ENCODE measurements at places on chromosomes 4 and X.

- DNase-seq, result no peak
Measured at GRCh38 chrX:68749426-68749825, 79.4 kb upstream of the EFNB1 start.

DNA sequence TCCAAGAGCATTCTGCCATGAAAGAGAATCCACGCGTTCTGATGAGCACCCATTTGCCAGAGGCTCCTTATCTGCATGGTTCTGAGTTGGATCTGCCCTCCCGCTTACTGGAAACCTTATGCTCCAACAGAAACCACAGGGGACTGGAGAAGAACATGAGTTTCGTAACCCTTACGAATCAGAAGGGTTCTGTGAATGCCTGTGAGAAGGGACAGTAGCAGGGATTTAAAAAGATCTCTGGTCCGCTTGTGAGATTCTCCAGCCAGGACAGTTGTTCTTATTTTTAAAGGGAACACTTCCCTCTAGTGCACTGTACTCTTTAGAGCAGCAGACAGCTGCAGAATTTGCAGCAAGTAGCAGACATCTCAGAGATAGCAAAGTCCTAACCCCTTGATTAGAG, 22.5 kb upstream of the CENPU start:
- no peak for DNase-seq

GRCh38 chrX:144896323-144896722, 351.0 kb upstream of the SPANXN1 start:
- DNase-seq, result no peak

DNA sequence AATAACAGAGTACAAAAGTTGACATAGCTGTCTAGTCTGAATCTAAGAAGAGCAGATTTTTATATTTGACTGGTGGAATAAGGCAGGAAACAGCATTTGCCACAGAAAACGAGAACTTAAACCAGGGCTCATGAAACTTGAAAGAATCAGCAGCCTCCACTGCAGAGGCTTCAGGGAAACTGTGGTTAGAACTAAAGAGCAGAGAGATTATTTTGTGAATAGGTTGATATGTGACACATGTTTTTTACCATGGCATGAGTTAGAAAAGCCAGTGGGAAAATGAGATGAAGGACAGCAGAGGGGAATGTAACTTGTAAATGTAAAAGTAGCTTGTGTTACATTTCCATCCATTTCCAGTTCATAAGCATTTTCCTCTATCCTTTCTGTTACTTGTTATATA, 63.7 kb upstream of the CAMK2D start:
- no peak for DNase-seq

GRCh38 chr4:184895012-184895695, 69.4 kb upstream of the ACSL1 start:
- DNase-seq, result no peak

DNA sequence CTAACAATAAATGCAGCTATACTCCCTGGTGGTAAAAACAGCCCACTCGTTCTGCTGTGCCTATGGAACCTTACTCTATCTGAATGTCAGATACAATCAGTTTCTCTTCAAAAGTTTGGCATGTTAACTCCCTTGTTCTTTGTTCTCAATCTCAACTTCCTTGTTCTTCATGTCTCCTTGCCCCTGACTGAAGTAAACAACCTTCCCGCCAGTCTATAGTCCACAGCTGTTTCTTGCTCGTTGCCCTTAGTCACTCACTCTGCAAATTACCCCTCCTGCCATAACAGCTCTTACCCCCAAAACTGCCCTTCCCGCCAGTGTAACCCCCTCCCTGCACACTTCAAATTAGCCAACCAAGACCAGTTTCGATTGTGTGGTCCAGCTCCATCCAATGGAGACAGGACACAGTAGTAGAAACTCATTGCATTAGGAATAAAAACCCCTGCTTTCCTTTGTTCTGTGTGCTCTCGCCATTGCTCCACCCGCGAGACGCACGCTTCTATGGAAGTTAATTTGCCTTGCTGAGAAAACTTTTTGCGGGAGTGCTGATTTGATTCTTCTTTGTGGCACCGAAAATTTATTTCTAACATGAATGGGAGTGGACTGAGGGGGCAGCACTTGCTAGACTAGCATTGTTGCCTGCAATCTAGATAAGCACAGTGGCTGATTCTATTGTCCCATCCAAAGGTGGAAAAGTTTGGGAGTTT, 7.1 kb upstream of the GPR82 start:
- no peak for DNase-seq

DNA sequence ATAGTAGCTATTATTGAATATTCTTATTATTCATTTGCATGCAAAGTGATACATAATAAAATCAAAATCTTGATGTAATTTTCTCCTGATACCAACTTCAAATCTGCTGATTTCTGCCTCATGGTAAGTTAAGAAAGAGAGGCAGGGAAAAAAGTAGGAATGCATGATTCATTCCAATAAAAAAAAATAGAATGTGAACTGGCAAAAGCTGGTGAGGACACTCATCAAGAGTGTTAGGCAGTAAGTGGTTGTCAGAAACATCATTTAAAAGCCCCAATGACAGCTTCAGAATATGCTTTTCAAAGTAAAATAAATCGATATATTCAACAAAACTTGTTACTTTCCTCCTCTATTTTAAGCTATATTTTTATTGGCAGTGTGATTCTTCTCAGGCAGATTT, 979.1 kb downstream of the TECRL start:
- DNase-seq, result no peak

- no peak for DNase-seq
Measured at GRCh38 chr4:37322122-37322521, 77.6 kb downstream of the NWD2 start.

DNA sequence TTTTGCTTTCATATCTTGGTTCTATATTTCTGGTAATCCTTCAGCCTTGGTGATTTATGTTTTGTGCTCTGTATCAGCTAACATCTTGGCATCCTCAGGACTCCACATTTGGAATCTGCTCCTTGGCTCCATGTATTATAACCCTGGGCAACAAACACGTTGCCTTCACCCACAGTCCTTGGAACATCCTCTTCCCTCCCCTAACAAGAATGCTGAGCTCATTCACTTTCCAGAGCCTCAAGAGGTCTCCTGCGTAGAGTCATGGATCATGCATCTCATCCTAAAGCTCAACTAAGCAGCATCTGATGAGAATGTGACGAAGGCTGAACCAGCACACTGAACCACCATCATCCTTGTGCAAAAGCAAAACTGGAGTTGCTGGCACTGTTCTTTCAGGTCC, 60.5 kb upstream of the C1GALT1C1 start:
- DNase-seq, result no peak

GRCh38 chr4:82382751-82383150, 9.0 kb upstream of the HNRNPD start:
- no peak for DNase-seq

GRCh38 chr4:113646442-113646822, 115.1 kb downstream of the CAMK2D start:
- no peak for DNase-seq

- DNase-seq, result no peak
Measured at GRCh38 chrX:136643243-136643642, 4.7 kb upstream of the CD40LG start.

- no peak for DNase-seq
Measured at GRCh38 chr4:41006141-41006540, 208.2 kb downstream of the APBB2 start.

DNA sequence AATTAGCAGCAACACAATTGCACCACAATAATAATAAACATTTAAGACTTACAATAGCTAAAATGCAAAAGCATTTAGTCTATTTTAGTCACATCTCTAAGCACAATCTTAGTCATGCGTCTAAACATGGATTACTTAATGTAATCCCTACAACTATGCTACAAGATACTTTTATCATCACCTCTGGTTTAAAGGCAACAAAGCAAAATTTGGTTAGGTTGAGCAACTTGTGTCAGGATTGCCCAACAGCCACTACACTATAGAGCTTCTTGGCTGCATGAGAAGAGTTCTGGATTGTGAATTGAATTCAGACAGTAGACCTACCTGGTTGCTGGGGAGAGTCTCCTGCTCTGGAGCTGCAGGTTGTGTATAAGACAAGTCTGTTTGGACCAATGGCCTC, 146.5 kb upstream of the PUDP start:
- DNase-seq, result no peak

GRCh38 chrX:13376857-13377549, 57.1 kb upstream of the ATXN3L start:
- DNase-seq, result no peak

- no peak for DNase-seq
Measured at GRCh38 chr4:141543176-141543575, 93.2 kb upstream of the IL15 start.

DNA sequence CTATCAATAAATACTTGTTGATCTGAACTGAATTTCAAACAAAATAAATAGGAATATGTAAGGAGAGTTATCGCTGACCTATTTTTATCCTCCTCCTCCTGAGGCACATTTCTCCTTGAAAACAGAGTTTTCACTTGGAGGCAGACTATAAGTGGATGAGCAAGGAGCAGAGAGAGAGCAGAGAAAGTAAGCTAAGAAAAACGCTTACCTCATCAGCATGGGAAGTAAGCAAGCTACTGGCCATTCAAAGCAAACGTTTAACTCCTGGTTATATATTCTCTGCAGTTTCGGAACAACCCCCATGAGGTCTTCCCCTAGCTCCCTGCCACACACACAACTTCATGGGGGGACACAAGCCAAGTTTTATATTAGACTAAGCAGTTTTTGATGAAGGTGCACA, 13.2 kb downstream of the ZDHHC9 start:
- DNase-seq, result no peak

- DNase-seq, result no peak
Measured at GRCh38 chr4:182855877-182856276, 61.3 kb downstream of the DCTD start.

DNA sequence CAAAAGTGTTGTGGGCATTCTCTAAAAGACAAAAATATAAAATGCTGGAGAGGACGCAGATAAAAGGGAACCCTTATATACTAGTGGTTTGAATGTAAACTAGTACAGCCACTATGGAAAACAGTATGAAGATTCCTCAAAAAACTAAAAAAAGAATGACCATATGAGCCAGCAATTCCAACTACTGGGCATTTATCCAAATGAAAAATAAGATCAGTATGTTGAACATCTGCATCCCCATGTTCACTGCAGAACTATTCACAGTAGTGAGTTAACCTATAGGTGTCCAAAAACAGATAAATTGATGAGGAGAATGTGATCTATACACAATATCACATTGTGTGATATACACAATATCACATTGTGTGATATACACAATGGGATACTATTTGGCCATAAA, 1615.3 kb downstream of the PCDH18 start:
- DNase-seq, result no peak

DNA sequence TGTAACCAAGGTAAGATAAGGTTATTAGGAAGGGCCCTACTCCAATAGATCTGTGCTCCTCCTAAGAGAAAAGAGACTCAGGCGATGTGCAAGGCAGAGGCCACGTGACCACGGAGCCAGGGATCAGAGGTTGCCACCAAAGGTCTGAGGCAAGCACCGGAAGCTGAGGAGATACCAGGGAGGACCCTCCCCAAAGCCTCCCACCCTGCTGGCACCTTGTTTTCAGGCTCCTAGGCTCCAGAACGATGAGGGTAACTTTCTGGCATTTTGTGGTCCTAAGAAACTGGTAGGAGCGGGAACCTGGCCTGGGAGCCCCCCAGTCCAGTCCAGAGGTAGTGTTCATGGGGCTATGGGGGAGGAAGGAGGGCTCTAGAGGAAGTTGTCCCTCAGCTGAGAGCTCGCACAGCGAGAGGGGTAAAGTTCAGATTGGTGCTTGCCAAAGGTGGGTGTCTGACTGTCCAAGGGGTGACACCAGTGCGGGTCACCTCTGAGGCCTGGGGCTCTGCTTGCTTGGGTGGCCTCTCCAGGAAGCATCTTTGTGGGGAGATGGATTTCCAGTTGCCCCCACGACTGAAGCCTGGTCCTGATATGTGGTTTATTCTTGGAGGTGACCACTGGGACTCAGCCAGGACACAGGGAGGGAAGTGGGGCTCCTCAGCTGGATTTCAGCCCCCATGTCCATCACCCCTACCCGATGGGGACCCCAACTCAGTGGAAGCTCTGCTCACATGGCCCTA, 7.5 kb upstream of the LETM1 start:
- DNase-seq, result no peak

DNA sequence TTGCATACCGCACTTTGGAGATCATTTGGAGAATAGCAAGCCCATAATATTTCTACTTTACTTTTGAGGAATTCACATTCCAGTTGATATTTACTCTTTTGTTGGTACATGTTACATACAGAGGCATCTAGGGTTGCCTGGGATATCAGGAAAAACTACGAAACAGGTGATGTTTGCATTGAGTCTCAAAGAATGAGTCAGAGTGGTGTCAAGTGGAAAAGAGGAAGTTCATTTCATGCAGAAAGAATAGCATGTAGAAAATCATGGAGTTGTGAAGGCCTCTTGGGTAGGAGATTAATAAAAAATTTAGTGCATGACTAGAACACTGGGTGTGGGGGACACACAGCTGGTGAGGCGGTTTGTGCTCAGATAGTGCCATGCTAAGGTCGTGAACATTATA, 33.5 kb upstream of the ELOVL6 start:
- DNase-seq, result no peak
